ENCODE measurements at places on chromosomes 1 and 21.

DNA sequence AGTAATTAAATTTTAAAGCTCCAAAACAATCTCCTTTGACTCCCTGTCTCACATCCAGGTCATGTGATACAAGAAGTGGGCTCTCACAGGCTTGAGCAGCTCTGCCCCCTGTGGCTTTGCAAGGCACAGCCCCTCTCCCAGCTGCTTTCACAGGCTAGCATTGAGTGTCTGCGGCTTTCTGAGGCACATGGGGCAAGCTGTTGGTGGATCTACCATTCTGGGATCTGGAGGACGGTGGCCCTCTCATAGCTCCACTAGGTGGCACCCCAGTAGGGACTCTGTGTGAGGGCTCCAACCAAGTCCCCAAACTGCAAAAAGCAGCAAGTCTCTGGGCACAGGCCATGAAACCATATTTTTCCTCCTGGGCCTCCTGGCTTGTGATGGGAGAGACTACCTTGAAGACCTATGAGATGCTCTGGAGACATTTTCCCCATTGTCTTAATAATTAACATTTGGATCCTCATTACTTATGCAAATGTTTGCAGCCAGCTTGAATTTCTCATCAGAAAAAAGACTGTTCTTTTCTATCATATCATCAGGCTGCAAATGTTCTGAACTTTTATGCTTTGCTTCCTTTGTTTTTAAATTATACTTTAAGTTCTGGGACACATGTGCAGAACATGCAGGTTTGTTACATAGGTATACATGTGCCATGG lies 554.1 kb upstream of the OLFM3 start:
- no peak for DNase-seq

DNA sequence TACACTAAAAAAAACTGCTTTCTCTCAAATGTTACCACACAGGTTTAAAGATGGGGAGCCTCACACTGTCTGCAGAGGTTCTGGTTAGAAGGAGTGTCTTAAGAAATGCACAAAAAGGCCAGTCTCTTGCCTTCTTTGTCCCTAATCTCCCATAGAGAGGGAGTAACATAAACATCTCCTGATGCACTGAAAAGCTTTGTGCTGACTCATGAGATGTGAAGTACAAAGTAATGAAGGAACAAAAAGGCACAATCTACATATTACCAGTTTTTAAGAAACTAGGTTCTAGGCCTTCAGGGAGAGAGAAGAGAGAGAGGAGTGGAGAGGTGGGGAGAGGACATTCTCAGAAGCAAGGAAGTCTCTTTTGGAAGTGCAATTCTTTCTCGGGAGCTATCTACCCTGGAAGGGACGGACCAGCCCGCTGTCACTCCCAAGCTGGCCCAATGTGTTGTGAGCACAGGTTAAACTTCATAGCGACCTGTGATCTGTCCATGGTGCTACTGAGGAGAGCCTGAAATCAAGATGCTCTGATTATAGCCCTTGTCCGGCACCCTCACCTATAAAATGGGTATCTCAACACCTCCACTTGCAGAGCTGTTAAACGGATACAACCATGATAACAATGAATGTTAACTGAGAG lies 458.1 kb downstream of the DISC1 start:
- DNase-seq: no peak

GRCh38 chr1:1345384-1345783 lies 3.8 kb downstream of the DVL1 start:
- DNase-seq: no peak

DNA sequence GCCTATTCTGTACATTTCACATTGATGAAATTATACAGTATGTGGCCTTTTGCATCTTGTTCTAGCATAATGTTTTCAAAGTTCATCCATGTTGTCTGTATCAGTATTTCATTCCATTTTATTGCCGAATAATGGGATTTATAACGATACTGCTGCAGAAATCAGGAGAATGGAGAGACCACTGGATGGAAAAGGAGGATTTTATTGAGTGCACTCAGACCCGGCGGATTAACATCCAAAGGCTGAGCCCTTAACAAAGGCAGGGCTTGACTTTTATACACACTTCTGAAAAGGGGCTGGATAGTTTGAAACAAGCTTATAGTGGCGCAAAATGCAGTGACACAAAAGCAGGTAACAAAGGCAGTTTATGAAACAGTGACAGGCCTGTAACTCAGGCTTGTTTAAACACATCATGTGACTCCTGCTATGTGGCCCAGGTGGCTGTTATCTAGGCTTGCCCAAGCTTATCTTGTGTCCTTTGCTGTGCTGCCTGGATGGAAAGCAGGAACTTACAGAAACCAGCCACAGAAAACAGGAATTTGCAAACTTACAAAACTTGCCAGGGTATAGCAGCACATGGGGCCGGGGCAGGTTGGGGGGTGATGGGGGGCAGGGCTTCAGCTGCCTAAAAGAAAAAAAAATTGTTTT lies 32.8 kb upstream of the KCNJ15 start:
- no peak for DNase-seq

- DNase-seq: no peak
These were observed 35.3 kb downstream of the MTF2 start for GRCh38 chr1:93114391-93114790.

GRCh38 chr1:56123421-56123820 lies 455.9 kb downstream of the PLPP3 start:
- DNase-seq: no peak

- DNase-seq: no peak
These were observed 232.4 kb downstream of the SEC16B start for GRCh38 chr1:177737456-177737855.

GRCh38 chr1:29315876-29316275 lies 79.6 kb downstream of the PTPRU start:
- DNase-seq: no peak

DNA sequence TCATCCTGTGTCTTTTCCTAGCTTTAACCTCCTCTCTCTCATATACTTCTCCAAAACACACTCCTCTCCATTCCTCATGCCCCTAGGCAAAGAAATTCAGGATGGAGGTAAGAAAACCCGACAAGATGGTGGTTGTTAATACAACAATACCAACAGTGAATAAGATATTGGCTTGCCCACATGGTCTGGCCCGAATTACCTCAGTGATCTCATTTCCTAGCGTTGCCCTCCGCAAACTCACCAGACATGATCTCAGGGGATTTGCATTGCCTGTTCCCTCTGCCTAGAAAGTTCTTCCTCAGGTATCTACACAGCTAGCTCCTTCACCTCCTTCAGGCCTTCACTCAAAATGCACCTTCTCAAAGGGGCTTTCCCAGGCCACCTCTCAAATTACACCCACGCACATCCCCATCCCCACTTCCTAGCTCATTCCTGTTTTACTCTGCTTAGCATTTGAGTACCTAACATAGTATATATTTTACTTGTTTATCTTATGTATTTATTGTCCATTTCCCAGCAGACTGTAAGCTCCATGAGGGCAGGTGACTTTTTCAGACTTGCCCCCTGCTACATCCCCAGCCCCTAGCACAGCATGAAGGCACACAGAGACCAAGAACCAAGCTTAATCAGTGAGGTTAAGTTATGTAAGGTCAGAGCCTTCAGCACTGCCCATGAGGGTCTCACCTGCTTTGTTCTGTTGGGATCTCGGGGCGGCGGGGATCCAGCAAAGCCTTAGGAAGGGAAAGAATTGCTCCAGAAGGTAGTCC lies 10.2 kb upstream of the UBR4 start:
- no peak for DNase-seq
